ENCODE measurements at places on chromosomes 6 and 20.

- no peak for DNase-seq
Measured at GRCh38 chr20:20188647-20189046, 136.3 kb downstream of the CFAP61 start.

- DNase-seq, result no peak
Measured at GRCh38 chr6:167577891-167578361, 248.8 kb upstream of the AFDN start.

- no peak for DNase-seq
Measured at GRCh38 chr6:63806573-63806913, 170.9 kb downstream of the PHF3 start.

DNA sequence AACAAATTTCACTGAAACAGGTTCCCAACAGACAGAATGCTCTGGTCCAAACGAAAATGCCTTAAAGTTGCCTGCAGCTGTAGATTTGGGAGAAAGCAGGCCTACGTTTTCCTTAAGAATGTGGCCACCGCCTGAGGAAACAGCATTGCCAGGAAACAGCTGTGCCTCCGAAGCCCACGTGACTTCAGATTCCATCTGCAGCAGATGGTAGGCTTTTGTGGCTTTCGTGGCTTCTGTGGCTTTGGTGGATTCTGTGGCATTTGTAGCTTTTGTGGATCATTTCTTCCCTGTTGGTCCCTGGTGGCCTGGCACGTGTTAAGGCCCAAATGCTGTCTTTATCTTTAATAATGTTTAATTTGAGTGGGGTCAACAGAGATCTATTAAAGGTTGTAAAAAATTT, 222.9 kb downstream of the TTLL2 start:
- no peak for DNase-seq

DNA sequence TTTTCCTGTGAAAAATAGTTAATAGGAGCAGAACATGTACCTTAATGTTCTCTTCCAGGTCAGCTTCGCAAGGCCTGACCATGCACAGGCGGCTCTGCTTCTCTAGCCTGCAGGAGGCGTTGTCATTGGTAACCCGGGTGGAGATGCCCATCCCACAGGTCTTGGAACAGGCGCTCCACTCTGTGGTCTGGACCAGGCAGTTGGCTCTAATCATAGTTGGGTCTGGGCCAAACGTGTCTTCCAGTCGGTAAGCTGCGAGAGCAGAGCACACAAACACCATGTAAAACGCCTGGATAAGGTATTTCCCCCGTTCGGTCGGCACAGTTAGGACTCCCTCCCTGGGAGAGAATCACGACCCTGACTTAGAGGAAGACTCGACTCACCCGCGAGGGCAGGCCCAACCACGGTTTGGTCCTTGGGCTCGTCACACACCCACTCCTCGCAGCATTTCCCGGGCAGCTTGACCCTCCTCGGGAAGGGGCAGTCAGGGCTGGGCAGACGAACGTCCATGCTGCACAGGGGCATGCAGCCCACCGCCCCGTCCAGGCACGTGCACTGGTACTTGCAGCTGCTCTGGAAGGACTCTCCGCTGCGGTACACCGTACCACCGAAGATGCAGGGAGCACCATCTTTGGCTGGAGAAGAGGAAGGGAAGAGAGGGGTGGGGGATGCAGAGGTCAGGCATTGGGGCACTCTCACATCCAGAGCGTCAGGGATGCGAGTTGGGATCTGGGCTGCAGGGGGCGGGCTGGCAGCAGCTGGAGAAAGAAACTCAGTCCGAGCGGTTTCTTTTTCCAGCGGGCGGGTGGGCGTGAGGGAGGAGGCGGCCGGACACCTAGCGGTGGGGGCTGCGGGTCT, 1.0 kb downstream of the CCN2 start:
- DNase-seq, result no peak

- DNase-seq, result no peak
Measured at GRCh38 chr20:9926476-9926875, 87.6 kb upstream of the PAK5 start.

GRCh38 chr20:36107881-36108280, 46.7 kb upstream of the EPB41L1 start:
- no peak for DNase-seq

DNA sequence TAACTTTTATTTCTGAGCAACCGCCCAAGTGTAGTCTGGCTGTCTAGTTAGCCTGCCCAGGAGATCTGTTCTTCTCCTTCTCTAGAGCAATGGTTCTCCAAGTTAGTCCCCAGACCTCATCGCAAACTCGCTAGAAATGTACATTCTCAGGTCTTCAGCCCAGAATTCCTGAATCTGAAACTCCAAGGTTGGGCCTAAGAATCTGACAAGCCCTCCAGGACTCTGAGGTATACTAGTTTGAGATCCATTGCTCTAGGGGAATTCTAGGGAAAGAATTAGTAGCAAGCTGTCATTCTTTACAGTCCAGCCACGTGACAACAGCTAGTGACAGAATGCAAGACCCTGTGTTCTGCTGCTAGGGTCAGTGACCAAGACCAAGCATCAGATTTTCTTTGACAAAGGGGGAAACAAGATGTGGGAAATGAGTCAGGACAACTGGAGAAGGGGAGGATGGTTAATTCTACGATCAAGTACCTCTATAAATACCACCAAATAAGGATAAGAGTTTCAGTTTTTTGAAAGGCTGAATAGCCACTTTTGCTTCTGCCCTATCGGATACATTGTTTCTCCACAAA, 5.8 kb downstream of the UBE2V1 start:
- no peak for DNase-seq

- DNase-seq, result no peak
Measured at GRCh38 chr20:60086821-60087562, 128.8 kb downstream of the CDH26 start.

- no peak for DNase-seq
Measured at GRCh38 chr6:157434349-157435033, 53.5 kb downstream of the ZDHHC14 start.

All from stimulated activated CD4-positive, alpha-beta T cell treated with anti-CD3 and anti-CD28 coated beads, Interleukin-1b, Interleukin-23, amount 100 ng/mL, for 1 hour (primary cell).